ENCODE measurements at places on chromosomes 4 and X. TPM values are rescaled to one million over a fixed set of nuclear protein-coding genes. Genes with fewer than 3 reads are reported as not detected.

DNA sequence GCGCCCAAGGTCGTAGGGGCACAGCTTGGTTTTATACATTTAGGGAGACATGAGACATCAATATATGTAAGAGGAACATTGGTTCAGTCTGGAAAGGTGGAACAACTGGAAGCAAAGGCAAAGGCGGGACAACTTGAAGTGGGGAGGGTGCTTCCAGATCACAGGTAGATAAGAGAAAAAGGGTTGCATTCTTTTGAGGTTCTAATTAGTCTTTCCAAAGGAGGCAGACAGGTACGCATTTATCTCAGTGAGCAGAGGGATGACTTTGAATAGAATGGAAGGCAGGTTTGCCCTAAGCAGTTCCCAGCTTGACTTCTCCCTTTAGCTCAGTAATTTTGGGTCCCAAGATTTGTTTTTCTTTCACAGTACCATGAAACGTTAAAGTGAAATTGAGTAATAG lies 223.2 kb downstream of the FAM47A start:
- DNase-seq = no peak

DNA sequence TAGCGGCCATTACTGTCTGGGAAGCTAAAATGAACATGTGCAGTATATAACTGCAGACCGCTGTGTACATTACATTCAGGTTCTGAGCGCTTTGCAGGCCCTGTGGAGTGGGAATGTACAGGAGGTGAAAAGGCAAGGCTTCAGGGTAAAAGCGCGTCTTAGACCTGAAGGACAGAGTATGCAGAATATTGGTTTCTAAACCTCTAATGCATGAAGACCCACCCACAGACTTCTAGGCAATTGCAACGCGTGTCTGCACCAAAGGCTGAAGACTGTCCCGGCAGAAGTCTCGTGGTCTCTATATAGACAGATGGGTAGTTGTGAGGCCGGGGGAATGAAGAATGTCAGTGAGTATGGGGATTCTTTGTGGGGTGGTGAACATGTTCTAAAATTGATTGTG lies 5.4 kb downstream of the MAP7D2 start:
- DNase-seq = no peak

DNA sequence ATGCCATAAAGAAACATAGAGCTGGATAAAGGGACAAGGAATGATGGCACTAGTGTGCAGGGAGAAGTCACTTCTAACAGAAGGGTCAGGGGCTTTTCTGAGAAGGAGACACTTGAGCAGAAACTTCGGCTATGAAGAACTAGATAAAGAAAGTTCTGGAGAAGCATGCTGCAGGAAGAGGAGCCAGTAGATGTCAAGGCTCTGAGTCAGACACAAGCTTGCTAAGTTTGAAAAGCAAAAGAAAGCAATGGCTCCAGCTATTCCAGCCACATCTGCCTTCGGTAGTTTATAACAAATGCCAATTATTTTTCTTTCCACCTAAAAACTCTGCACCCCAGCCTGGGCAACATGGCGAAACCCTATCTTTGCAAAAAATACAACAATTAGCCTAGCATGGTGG lies 7.5 kb downstream of the NUDT6 start:
- DNase-seq = no peak

DNA sequence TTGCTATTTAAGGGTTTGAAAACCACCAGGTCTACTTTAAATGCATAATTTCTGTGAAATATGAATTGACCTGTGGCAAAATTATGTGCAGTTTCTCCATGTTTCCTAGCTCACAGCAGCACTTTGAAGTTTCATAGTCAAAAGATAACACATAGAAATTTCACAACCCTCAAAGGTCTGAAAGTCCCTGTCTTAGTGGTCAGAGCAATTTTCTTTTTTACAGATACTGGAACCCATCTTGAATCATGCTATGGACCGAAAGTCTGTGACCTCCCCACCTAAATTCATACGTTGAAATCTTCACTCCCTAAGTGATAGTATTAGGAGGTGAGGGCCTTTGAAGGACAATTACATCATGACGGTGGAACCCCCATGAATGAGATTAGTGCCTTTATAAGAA lies 240.4 kb upstream of the BMP3 start:
- DNase-seq = no peak

- no peak for DNase-seq
Measured at GRCh38 chrX:16087076-16087475, 36.3 kb upstream of the GRPR start.

HHIP gene
- not detected for total RNA-seq

CDKL2 gene
- 1.0 TPM for total RNA-seq

Measured in naive thymus-derived CD8-positive, alpha-beta T cell (primary cell).